ENCODE measurements at places on chromosomes 6 and 20.

- DNase-seq: no peak
Observed at GRCh38 chr20:1694672-1695071, 37.1 kb upstream of the SIRPG start.

DNA sequence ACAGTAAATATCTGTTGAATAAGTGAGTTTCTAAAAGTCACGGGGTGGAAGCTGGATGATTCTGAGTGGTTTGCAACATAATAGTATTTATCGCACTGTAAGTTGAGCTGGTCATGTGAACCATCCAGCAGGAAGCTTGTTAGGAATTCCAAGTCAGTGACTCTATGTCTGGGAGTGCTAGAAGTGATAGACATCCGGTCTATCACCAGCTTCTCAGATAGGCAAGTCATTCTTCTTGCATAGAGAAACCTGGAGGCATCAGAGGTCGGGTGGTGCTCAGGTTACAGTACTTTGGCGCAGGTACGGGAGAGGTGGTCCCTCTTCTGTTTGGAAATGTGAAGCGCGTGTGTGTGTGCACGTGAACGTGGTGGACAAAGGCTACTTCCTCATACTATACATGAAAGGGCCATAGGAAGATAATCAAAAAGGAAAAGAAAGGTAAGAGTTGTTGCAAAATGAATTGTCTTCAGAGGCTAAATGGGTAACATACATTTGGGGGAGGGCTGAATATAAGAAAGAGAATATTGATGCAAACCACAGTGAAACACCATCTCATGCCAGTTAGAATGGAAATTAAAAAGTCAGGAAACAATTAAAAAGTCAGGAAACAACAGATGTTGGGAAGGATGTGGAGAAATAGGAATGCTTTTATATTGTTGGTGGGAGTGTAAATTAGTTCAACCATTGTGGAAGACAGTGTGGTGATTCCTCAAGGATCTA is 299.3 kb upstream of the ZFP64 start:
- no peak for DNase-seq

GRCh38 chr20:5092765-5093339 is 26.9 kb downstream of the PCNA start:
- DNase-seq: no peak

DNA sequence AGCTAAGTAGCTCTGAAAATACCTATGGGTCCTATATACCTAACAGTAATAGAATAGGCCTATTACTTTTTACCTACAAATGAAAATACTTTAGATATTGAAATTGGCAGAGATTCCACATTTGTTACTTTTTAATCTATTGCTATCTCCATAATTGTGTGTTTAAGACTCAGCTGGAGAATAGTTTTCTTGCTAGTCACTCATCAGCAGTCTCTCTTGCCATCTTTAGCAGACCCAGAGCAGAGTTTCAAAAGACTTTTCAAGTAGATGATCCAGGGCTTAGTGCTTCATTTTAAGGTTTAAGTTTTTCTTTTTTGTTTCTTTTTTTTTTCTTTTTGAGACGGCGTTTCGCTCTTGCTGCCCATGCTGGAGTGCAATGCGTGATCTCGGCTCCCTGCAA is 12.9 kb downstream of the ANKS1A start:
- no peak for DNase-seq

DNA sequence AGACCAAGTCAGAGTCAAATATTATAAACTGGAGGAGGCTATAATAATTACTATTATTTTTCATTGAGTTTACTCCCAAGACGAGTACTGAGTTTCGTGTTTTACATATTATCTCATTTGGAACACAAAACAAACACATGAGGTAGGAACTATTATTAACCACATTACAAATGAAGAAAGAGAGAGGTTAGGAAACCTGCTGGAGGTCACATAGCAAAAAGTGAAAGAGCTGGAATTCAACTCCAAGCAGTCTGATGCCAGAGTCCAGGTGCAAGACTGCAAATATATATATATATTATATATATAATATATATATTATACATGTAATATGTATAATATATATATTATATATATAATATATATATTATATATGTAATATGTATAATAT is 7.3 kb downstream of the RNF24 start:
- DNase-seq: no peak

DNA sequence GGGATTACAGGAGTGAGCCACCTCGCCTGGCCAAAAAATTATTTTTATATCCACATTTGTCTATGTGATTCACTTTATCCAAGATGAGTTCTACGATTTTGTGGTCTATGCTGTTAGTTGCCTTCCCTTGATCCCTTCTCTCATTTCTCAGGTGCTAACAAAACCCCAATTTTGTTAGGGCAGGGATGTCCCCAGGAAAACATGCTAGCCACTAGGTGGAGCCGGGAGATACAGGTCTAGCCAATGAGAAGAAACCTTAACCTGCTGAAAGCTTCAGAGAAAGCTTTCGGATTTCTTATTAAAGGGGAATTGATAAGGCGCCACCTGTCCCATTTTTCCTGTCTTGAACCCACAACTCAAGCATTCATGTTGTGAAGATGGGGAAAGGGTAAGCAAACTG is 167.4 kb upstream of the OLIG3 start:
- no peak for DNase-seq

- no peak for DNase-seq
Observed at GRCh38 chr20:63264519-63264918, 8.1 kb upstream of the ARFGAP1 start.

DNA sequence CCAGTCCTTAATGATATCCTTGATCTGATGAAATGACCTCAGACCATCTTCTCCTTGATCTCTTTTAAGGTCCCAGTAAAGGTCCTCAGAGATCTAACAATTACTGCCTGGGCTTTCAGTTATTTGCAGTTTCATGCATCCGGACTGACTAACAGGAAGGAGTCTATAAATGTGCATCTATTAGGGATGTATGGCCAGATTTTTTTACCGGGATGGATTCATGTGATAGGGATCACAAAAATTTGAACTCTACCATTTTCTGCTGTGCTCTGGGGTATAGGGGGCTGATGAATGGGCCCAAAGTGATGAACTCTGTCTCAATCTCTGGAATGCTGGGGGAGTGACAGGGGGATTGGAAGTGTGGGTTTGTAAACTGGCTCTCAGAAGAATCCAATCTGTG is 36.2 kb upstream of the SCUBE3 start:
- DNase-seq: no peak

DNA sequence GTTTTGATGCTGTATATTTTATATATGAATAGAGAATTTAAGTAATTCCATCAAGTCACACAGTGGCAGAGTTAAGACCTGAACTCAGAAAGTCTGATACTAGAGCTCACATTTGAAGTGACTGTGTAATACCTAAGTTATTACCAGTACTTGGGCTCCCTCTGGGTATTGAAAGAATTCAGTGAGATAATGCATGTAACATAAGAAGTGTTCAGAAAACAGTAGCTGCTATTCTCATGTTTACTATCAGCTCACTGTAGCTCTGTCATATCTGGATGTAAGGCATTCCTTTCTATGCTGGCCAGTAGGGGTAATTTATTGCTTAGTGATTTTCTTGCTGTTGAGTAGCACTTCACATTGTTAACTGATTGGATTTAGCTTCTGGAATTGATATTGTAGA is 44.6 kb downstream of the NKX2-4 start:
- no peak for DNase-seq

- DNase-seq: no peak
Observed at GRCh38 chr6:26362836-26363220, 2.2 kb upstream of the BTN3A2 start.

DNA sequence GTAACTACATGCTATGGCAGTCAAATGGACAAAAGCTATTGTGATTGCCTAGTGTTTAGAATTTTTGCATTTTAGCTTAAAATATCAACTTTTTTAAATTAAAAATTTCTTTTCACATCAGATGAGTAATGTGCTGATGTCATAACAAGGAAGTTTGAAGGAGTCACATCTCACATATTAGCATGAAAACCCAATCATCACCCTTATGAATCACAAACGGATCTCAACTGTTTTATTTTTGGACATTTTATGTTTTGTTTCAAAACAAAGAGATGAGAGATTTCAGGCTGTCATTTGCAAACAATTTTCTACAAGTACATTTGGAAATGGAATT is 53.6 kb upstream of the TRERF1 start:
- DNase-seq: no peak

Measured in NCI-H748 treated with DMSO at 0.1 percent for 48 hours (cell line).